ENCODE measurements at places on chromosomes 6 and 20.

GRCh38 chr6:134816780-134817179 lies 133.1 kb downstream of the ALDH8A1 start:
- DNase-seq: no peak

GRCh38 chr6:147434516-147434915 lies 74.0 kb upstream of the SAMD5 start:
- DNase-seq: no peak

DNA sequence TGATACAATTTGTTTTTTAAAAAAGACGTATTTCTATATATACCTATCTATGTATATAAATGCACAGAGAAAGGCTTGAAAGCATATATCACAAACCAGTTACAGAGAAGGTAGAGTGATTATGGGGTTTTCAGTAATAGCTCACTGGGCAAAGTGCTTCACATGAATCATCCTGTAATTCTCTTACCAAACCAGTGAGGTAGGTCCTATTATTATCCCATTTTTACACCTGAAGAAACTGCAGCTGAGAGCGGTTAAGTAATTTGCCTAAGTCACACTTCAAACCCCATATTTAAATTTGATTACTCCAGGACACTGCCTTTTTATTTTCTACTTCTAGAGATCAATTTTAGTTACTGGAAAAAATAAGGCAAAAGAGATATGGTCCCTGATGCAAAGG lies 4.4 kb downstream of the GSS start:
- no peak for DNase-seq

DNA sequence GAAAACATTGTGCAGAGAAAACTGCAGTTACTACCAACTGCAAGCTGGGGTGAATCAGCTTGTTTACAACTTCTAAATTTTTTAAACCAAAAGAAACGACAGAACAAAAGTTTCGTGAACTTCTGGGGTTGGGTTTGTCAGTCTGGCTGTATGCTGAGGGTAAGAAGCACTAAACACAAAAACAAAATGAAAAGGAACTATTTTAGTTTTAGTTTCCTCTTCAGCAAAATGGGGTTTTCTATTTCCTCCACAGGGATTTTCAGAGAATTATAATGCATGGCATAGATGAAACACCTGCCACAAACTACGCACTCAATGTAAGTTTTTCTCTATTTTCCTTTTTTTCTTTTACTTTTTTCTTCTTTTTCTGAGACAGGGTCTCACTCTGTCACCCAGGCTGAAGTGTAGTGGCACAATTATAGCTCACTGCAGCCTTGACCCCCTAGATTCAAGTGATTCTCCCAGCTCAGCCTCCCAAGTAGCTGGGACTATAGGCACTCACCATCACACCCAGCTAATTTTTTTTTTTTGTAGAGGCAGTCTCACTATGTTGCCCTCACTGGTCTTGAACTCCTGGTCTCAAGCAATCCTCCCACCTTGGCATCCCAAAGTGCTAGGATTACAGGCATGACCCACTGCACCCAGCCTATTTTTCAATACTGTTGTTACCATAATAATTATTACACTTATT lies 40.6 kb downstream of the CGA start:
- DNase-seq: no peak

- DNase-seq: peak; percentile 96
Observed at GRCh38 chr20:48897305-48898010, 24.1 kb upstream of the ARFGEF2 start.

GRCh38 chr20:5119143-5119434 lies 669 bp downstream of the PCNA start:
- DNase-seq: no peak

DNA sequence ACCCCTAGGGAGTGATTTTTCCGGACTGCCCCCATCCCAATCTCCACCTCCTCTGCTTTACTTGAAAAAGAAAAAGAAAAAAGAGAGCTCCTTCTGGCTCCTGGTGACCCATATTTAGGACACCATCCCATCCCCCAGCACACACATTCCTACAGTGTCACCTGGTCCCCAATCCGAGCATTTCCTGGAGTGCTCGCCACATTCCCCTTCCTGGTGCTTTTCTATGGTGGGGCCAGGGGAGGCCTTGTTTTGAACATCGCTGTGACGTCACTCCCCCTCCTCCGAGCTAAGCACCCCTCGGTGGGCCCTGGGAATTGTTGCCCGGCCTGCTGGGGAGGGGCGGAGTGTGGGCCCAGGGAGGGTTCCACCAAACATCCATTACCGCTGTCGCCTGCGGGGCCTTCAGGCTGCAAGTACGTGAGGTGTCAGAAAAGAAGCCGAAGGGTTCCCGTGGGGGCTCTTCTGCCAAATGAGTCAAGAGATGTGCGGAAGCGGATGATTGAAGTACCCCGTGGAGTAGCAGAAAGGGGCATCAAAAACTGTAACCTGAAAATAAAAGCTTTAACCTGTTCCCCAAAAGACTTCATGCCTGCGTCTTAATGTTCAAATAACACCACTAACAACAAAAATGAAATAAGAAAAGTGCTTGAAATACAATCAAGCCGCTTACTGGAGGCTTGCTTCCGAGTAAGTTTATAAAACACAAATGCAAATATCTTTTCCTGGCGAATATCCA lies 2.8 kb upstream of the FOXC1 start:
- DNase-seq: no peak

All from PC-9 (cell line).